NCI-H1105 (cell line): ENCODE measurements at places on chromosomes 11 and 22.

DNA sequence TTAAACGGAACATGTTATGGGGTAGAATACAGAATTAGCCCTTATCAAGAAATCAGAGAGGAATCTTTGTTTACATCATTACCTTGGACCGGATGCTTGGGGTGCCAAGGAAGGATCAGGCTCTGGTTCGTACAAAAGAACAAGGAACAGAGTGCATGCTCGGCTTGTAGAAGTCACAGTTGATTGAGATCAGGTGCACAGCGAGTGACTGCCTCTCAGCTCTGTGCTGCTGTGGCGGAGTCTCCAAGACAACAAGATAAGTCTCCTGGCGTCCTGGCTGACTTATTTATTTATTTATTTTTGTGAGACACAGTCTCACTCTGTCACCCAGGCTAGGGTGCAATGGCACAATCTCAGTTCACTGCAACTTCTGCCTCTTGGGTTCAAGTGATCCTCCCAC, 31.8 kb downstream of the GLB1L2 start:
- DNase-seq: no peak

GRCh38 chr11:106012744-106013143, 9.3 kb downstream of the MSANTD4 start:
- DNase-seq: no peak

DNA sequence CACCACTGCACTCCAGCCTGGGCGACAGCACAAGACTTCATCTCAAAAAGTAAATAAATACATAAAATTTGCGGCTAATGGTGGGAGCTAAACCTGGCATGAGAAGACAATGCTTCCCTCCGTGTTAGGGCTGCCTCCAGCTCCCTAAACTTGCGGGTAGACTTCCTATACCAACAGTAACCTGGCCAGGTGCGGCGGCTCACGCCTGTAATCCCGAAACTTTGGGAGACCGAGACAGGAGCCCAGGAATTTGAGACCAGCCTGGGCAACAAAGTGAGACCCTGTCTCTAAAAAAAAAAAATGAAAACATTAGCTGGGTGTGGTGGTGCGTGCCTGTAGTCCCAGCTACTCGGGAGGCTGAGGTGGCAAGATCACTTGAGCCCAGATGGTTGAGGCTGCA, 25.3 kb downstream of the SLC25A18 start:
- DNase-seq: no peak

GRCh38 chr11:101523634-101524260, 60.1 kb downstream of the TRPC6 start:
- DNase-seq: no peak

- no peak for DNase-seq
Measured at GRCh38 chr11:111548525-111548924, 8.0 kb downstream of the LAYN start.

GRCh38 chr11:36578458-36578857, 10.7 kb downstream of the RAG1 start:
- no peak for DNase-seq

DNA sequence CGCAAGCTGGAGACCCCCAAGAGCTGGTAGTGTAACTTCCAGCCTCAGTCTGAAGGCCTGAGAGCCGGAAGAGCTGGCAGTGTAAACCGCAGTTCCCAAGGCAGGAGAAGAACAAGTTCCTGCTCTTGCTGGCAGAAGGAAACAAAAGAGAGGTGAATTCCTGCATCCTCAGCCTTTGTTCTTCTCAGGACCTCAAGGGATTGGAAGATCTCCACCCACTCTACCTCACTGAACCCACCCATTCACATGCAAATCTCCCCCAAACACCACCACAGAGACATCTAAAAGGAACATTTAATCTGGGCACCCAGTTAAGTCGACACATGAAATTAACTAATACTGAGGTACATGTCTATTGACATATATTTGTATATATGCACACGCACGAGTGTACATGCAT, 1310.3 kb downstream of the TBC1D22A start:
- DNase-seq: no peak

DNA sequence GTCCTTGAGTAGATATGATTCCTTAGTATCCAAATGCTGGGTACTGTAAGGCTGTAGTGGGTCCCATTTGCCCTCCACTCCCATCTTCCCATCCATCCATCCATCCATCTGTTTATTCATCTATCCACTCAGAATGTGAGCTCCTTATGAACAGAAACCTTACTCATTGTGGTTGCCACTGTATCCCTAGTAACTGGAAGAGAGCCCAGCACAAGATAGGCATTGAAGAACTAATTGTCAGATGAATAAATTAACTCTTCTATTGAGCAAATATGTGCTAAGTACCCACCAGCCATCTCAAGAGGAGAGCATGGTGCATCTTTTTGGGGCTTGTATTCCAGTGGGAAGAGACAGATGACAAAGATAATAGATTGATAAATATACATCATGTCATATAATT, 86.4 kb upstream of the SEZ6L start:
- peak; percentile 45 for DNase-seq

DNA sequence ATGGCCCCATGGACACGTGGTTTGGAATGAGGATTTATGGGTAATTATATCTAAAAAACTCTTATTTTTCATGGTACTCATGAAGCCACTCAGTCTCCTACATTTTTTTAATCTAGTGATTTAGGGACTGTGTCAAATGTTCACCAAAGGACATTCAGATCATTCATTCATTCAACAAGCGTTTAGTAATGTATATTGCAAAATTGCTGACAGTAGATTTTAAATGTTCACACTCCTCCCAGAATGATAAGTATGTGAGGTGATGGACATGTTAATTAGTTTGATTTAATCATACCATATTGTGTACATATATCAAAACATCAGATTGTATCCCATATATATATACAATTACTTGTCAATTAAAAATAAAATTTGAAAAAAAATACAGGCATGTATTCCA, 40.8 kb upstream of the E2F8 start:
- DNase-seq: no peak

DNA sequence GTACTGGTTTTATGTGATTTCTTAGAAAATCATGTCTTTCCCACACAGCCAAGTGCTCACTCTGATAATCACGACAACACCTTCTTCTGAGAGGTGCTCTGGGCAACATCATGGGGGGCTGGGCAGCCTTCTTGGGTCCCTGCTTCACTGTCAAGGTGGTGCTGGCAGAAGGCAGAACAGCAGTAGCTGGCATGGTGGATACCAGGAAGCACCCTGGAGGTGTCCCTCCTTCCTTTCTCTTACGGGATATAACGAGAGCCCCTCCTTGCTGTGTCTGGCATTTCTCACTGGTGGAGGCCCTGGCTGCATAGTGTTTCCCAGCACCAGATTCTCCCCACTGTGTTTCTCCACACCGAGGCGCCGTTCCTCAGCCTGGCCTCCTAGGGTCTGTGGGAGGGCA, 60.9 kb downstream of the SCN3B start:
- no peak for DNase-seq

GRCh38 chr11:12715941-12716340, 41.7 kb downstream of the TEAD1 start:
- no peak for DNase-seq

- DNase-seq: no peak
Measured at GRCh38 chr22:27982106-27982505, 63.0 kb upstream of the PITPNB start.

- peak; percentile 9 for DNase-seq
Measured at GRCh38 chr11:57513911-57514537, 1.5 kb downstream of the SLC43A1 start.

DNA sequence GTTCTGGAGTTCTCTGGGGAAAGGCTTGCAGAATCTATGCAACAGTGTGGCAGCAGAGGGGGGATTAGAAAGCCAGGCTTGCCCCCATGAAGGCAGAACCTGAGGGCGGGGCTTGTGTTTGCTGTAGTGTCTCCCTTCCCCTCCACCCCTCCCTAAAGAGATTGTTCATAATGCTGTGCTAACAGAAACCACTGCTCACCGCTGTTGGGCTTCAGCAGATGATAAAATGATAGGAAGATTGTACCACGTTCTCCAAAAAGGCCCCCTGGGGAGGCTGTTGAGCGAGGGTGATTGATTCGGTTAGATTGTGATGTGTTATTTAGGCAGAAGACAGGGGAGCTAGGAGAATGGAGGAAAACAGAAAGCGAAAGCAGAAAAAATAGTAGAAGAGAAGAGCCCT, 215.2 kb upstream of the NCAM1 start:
- DNase-seq: no peak

DNA sequence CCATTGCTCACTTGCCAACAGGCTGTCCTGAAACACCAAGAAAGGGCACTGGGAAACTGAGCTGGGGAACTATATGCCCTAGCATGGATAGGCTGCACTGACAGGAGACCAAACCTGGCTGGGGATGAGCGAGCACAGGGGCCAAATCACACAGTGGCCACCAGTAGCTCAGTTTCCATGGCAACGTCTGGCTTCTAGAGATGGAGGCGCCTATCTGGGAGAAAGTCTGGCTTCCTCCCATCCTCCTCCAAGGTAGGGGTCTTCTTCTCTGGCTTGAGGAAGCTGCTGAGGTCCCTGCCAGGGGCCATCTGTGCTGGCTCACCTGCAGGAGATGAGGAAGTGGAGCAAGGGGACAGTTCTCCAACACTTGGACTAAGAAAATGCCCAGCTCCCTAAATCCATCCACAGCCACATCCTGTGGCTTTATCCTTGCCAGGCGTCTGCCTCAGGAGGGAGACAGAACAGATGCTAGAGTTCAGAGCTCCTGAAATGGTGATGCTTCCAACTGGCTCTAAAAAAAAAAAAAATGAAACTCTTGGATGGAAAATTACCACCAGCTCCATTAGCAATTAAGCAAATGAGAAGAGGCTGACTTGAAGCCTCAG, 48.3 kb downstream of the SYT13 start:
- DNase-seq: no peak

DNA sequence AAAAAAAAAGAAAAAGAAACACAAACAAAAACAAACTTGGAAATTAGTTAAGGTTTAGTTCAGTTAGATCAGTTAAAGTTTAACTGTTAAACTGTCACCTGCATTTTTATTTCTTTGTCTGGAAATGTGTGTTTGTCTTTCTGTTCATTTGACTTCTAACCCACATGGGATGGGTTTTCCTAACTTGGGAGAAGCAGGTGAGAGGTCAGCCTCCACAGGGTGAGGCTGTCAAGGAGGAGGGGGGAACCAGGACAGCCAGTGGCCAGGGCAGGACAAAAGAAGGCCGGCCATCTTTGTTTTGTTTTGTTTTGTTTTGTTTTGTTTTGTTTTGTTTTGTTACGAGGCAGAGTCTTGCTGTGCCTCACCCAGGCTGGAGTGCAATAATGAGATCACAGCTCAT, 13.4 kb upstream of the GCAT start:
- no peak for DNase-seq

DNA sequence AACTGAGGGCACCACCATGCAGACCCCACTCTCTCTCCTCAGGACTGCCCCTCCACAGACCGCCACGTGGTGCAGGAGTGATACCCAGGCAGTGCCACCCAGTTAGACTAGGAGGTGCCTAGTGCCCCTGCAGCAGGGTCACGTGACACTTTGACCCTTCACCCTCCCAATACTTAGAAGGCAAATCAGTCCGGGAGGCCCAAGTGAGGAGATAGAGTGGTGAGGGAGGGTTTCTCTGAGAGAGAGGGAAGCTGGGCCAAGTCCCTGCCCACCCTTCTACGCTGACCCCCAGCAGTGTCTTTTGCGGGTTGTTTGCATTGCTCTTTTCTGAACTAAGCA, 84.6 kb downstream of the BUD13 start:
- DNase-seq: no peak

- no peak for DNase-seq
Measured at GRCh38 chr22:42887523-42888507, 30.7 kb upstream of the ARFGAP3 start.

DNA sequence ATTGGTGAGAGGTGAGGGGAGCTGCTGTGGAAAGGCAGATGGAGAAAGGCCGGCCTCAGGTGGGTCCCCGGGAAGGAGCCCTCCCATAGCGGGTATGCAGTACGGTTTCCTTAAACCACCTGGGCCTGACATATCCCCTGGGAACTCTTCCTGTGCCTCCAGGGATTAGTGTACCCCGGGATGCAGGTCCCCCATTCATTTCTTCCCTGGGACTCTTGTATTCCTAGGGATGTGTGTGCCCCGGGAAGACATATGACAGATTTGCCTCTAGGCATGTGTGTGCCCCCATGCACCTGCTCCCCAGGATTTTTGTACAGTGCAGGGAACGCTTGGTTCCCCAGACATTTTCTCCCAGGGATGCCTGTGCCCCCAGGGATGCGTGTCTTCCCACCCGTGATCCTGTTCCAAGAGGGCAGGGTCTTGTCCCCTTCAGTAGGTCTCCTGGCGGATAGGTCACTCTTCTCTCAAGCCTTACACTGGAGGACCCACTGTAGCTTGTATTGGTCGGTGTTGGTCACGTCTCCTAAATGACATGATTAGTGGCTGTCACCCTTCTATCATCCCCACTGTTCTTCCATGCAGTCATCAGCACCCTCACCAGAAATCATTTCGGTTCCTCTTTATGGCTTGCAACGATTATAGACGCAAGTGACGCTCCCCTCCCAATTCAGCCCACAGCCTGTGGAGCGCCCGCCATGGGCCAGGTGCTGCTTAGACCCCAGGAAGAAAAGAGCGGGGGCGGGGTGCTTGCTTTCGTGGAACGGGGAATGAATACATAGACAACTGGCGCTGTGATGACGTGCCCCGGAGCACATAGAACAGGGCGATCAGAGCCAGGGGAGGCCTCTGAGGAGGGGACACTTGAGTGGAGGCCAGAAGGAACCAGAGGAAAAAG, 1.3 kb downstream of the PARVB start:
- DNase-seq: no peak

DNA sequence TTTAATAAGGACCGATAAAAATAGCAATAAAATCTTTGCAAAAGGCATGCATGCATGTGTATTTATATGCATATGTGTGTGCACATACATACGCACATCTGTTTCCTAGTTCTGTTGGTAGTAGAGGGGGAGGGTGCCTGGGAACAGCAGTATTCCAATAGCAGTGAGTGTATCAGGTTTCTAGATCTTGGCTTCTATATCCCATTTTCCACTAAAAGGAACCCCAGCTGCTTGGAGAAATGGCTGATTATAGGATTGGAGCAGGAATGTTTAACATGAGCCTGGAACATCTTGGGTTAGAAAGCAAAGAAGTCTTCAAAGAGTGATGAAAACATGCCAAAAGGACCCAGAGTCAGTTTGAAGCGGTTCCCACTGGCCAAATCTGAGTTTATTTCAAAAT, 21.0 kb downstream of the TNRC6B start:
- DNase-seq: no peak

DNA sequence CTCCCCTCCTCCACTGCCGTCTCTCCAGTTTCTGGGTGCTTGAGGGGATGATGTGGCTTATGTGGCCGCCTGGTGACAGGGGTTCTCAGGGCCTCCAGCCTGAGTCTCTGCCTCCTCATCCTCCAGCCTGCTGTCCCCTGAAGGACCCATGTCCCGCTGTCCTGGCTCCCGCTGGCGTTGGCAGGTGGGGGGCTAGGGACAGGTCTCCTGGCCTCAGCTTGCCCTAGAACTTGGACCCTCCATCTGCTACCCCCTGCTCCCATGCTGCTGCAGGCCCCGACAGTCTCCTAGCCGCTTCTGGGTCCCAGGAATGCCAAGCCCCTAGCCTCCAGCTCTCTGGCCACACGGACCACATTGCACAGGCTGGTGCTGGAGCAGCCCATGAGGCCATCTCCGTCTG, 13.9 kb upstream of the CELSR1 start:
- DNase-seq: no peak

GRCh38 chr11:110433393-110434333, 3.9 kb downstream of the FDX1 start:
- no peak for DNase-seq
